ENCODE measurements at places on chromosomes 6 and 20. TPM values are rescaled to one million over a fixed set of nuclear protein-coding genes. Genes with fewer than 3 reads are reported as not detected.

LPA gene
- total RNA-seq: 0.10 TPM

RARS2 gene
- 34.2 TPM for total RNA-seq

PDYN gene
- total RNA-seq: not detected

EYS gene
- 1.0 TPM for total RNA-seq

DEFB124 gene
- total RNA-seq: not detected

ZFP64 gene
- 21.3 TPM for total RNA-seq

LY6G5C gene
- not detected for total RNA-seq

KCNK17 gene
- total RNA-seq: 0.62 TPM

DACT2 gene
- 2.4 TPM for total RNA-seq

Measured in tongue (tissue), 3 donors.